ENCODE measurements at places on chromosomes 13 and 19. TPM values are rescaled to one million over a fixed set of nuclear protein-coding genes. Genes with fewer than 3 reads are reported as not detected.

The MBD3L3 gene
- not detected for total RNA-seq

The FOXA3 gene
- total RNA-seq: not detected

The WDR83 gene
- total RNA-seq: 24.6 TPM

The MAST1 gene
- 1.2 TPM for total RNA-seq

The KASH5 gene
- total RNA-seq: 0.74 TPM
